ENCODE measurements at places on chromosomes 7 and 10. TPM values are rescaled to one million over a fixed set of nuclear protein-coding genes. Genes with fewer than 3 reads are reported as not detected.

The NEUROD6 gene
- total RNA-seq = not detected

The ELAPOR2 gene
- 19.0 TPM for total RNA-seq

The GSTO2 gene
- total RNA-seq = 0.84 TPM

The FOXI2 gene
- not detected for total RNA-seq

The IL6 gene
- total RNA-seq = 201 TPM

The TMEM140 gene
- 85.1 TPM for total RNA-seq

The DYNC1I1 gene
- 1.7 TPM for total RNA-seq

The CDC14C gene
- total RNA-seq = not detected

The NOS3 gene
- total RNA-seq = 21.0 TPM

The TMEM213 gene
- not detected for total RNA-seq

The PTER gene
- 7.1 TPM for total RNA-seq

The CALY gene
- not detected for total RNA-seq

The PNLIPRP2 gene
- not detected for total RNA-seq

The CHAT gene
- total RNA-seq = not detected

The SPDYE6 gene
- total RNA-seq = not detected

The TSPAN12 gene
- 21.3 TPM for total RNA-seq

The SLC18A2 gene
- total RNA-seq = not detected

The ASB10 gene
- not detected for total RNA-seq

The PLAU gene
- 75.2 TPM for total RNA-seq

The CFAP69 gene
- total RNA-seq = 12.5 TPM

The SH2D4B gene
- not detected for total RNA-seq

The SSBP1 gene
- total RNA-seq = 80.2 TPM

The GPR146 gene
- 76.4 TPM for total RNA-seq

Measured in omental fat pad (tissue), 4 donors.